RWPE1 (cell line): ENCODE measurements at places on chromosomes 2 and 18.

DNA sequence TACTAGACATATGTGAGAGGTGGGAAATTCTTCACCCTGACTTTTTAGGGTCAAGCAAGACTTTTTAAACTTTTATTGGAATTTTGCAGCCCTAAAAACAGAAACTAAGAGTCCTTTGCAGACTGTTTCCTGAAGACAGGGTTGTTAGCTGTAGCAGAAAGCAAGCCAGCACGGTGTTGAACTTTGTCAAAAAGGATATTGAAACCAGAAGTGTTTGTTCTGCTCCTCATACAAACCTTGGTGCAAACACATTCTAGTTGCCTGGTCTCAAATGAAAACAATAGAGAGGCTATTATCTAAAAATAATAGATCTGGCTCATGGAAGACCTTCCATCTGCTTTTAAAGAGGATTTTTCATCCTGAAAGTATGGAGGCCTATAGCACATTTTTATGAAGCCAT lies 65.8 kb upstream of the IGFBP5 start:
- DNase-seq: no peak

GRCh38 chr2:32229635-32230034 lies 35.1 kb downstream of the NLRC4 start:
- DNase-seq: no peak

- DNase-seq: no peak
Observed at GRCh38 chr2:237546040-237546875, 20.1 kb upstream of the PRLH start.

GRCh38 chr2:130824492-130825061 lies 12.1 kb upstream of the ARHGEF4 start:
- peak; percentile 95 for DNase-seq

GRCh38 chr2:110766291-110766690 lies 33.9 kb downstream of the ACOXL start:
- DNase-seq: no peak

DNA sequence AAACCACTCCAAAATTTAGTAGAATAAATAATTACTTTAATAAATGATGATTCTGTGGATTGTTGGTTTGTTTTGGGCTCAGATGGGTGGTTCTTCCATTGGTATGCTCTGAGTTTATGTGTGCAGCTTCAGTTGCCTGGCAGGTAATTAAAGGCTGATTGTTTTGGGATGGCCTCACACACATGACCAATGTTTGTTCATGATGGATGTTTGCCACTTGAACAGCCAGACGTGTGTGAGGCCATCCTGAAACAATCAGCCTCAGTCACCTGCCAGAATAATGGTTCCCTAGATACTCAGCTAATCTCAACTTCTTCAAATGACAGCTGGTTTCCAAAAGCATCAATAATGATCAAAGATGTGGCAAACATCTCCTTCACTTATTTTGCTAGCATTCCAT lies 352.5 kb upstream of the GULP1 start:
- no peak for DNase-seq

- DNase-seq: no peak
Observed at GRCh38 chr2:215460682-215461382, 25.0 kb upstream of the FN1 start.

DNA sequence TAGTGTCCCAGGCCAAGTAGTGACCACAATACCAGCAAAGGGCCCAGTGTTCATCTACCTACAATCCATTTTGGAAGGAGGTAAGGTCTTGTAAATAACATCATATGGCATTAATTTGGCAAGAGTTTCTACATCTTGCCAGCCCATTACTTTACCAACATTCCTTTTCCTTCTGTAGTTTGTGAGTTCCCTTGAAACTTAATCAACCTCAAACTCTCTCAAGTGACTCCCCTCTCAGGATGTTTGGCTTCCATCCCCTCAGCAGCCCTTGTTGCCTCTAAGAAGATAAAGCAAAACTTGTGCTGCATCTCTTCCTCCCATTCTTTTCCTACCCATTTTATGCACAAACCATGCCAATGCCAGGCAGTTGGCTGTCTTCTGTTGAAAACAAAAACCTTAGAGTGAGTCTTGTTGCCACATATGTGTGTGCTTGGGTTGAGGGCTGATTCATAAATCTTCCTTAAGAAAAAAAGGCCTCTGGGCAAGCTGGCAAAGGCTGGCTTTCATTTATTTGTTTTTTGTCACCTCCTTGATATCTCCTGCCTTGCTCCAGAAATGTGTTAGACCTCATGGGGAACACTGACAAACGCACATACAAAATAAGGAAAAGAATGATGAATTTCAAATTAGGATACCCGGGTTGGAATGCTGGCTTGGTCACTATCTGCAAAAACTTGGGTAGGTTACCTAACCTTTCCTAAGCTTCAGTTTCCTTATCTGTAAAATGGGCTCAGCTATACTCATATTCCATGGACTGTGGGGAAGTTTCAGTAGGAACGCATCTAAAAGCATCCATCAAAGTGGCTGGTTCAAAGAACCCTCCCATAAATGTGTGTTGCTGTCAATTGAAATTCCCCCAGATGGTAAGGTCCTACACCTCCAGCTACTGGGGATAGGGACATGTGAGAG lies 29.4 kb upstream of the ST3GAL5 start:
- no peak for DNase-seq

DNA sequence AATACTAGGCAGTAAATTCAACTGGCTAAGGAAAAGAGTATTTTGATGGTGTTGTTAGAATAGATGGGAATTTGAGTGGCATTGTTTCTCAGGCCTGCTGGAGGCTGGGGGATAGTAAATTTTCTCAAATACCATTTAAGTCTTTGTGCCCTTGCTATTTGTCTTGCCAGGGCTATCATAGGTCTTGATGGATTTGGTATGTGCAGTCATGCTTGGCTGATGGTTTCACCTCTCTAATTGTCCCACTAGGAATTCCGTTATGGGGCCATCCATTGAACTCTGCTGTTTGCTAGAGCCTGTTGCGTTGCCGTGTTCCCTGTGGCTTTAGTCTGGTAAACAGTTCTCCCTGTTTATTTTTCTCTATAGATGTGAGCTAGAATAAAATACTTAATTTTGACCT lies 438.1 kb upstream of the FAM98A start:
- no peak for DNase-seq

- DNase-seq: no peak
Observed at GRCh38 chr2:112201696-112202430, 53.0 kb downstream of the ZC3H8 start.

DNA sequence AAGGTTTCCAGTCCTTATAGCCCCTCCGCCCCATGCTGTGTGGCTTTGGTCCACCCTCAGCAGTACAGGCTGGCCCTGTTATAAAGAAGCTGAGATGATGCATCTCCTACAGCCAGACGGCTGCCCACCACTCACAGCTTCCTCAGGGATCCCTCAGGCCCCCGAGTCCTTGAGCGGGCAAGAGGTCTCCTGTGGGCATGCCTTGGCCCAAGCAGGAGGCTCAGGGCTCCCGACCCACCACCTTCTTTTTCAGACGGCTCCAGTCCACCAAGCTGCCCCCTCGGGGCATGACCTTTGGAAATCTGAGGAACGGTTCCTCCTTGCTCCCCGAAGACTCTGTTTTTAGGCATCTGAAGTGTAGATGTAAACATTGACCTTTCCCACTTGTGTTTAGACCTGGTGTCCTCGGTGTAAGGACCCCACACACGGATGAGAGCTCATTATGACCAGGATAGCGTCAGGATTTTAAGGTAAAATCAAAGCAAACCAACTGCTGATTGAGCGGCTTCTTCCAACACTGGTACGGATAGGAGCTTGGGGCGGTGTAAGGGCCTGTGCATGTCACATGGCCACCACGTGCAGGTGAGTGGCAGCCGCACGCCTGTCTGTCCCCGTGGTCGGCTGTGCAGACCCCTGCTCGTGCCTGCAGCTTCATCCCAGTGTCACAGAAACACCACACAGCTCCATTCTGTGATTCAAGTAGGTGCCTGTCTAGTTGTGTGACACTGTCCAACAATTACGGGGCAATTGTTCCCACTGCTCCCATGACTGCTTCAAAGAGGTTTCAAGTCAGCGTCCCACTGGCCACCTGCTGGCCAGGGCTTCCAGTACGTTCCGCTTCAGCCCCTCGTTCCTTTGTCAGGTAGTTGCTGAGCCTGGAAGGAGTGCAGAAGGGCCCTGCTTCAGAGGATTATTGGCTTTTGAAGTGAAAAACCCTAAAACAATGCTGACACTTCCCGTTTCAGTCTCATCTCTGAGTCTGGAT lies 74.7 kb downstream of the NDUFA10 start:
- no peak for DNase-seq

GRCh38 chr2:181224866-181225265 lies 232.3 kb upstream of the ITGA4 start:
- DNase-seq: no peak

DNA sequence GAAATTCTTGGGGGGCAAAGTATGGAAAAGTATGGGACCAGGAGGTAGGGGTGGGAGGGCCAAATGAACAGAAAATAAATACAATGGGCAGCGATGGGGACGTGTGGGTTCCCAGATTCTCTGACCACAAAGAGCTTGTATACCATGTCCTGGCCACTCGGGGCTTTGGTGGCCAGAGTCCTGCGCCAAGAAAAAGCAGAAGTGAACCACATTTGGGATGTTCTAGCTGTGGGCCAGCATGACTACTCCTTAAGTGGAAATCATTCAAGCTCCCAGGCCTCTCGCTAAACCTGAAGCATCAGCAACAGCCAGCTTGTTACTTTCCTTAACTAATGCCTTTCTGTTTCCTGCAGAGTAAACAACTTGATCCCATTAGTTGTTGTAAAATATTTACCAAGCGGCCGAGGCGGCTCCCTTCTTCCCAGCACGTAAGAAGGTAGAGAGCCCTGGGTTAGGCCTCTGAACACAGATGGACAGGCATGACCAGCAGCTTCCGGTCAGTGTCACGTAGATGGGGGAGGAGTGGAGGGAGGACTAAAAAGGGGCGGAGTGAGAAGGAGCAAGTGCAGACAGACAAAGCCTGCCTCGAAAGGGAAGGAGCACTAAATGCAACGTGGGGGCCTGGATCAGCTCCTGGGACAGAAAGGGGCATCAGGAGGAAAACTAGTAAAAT lies 88.2 kb downstream of the GALNT14 start:
- no peak for DNase-seq
